ENCODE measurements at places on chromosomes 12 and 14.

DNA sequence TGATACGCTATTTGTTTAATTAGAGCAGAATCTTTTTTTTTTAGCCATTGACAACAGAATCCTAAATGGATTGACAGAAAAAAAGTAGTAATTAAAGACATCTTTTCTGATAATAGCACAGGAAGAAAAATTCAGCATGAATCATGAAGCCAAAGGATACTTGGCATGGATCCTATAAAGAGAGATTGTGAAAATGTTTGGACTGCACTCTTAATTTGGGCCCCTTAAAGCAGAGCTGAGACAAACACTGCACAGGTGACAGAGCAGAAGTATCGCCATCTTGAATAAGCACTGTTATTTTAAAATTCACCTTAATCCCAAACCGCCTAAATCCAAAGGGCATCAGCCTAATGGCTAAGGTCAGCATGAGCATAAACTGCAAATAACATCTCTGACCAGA is 48.8 kb upstream of the SEL1L start:
- H3K27me3 ChIP-seq: peaks cover 32% of the 10 kb centered on the region
- H3K36me3 ChIP-seq: no peaks in the 10 kb centered on the region
- no peak for DNase-seq
- H3K4me3 ChIP-seq: no peak overlapping the region
- H3K27ac ChIP-seq: no peak overlapping the region

GRCh38 chr12:44379831-44380230 is 496.3 kb downstream of the NELL2 start:
- peaks cover 1% of the 10 kb centered on the region for H3K36me3 ChIP-seq
- H3K4me3 ChIP-seq: no peak overlapping the region
- H3K27me3 ChIP-seq: no peaks in the 10 kb centered on the region
- no peaks in the 10 kb centered on the region for H3K4me1 ChIP-seq
- no peak overlapping the region for H3K27ac ChIP-seq

DNA sequence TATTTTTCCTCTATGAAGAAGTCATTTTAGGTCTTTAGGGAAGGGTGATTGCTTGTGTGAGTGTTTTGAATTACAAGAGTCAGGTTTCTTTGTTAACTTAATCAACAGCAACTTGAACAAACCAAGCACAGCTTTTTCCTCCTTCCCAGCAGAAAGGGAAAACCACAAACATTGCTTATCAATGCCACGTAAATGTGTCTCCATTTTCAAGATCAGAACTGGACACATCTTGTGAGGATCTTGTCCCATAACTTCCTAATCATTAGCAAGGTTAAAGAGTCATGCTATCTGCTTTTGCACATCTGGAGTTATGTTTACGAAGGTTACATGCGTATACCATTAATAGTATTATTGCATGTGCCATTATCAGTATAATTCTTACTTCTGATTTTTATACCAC is 248.0 kb upstream of the FLRT2 start:
- H3K27ac ChIP-seq: no peak overlapping the region
- no peak for DNase-seq
- no peaks in the 10 kb centered on the region for H3K4me1 ChIP-seq
- no peak overlapping the region for H3K4me3 ChIP-seq

DNA sequence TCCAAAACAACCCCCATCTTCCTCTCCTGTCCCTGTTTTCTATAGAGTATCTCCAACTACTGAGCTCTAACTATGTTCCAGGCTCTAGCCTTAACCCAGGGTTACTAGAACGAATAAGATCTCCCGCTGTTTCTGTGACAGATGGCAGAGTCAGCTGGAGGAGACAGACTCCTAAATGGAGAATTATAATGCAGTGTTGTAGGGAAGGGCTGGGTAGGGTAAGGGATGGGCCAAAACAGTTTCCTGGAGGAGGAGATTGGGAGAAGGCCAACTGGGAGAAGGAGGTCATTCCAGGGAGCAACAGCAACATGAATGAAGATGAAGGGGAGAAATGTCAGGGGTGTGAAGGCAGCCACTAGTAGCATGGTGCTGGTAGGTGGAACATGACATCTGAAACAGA is 73.4 kb upstream of the ANO4 start:
- DNase-seq: no peak
- no peak overlapping the region for H3K27ac ChIP-seq
- no peak overlapping the region for H3K4me3 ChIP-seq
- peaks cover 30% of the 10 kb centered on the region for H3K27me3 ChIP-seq
- no peaks in the 10 kb centered on the region for H3K36me3 ChIP-seq

DNA sequence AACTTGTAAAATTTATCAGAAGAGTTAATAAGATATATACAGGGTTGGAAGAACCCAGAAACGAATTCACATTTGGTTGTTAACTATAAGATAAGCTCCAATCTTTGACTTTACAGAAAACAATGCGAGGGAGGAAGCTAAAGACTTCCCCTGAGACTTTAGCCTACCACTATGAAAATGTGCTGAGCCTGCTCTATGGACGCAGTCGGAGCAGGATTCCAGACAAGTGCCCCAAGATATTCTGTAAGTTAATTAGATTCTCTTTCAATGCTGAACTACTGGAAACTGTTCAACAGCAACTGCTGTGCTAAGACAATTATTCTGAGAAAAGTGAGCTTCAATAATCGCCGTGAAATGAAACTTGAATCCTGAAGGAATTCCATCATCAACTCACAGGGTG is 8.3 kb upstream of the LRRC10 start:
- H3K36me3 ChIP-seq: no peaks in the 10 kb centered on the region
- no peak overlapping the region for H3K4me3 ChIP-seq
- H3K27ac ChIP-seq: no peak overlapping the region

DNA sequence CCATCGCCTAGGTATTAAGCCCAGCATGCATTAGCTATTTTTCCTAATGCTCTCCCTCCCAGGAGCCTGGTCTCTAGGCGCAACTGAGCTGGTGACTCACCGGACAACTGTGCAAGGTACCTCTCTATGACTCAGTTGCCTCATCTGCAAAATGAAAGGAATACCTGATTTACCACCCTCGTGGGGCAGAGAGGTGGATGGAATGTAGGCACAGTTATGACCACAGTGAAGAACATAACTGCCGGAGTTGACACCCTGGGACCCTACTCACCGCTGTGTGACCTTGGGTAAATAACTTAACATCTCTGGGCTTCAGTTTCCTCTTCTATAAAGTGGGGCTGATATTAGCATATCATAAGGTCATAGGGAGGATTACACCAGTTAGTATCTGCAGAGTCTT is 22.6 kb downstream of the BCL11B start:
- H3K36me3 ChIP-seq: peaks cover 79% of the 10 kb centered on the region
- no peak for DNase-seq
- peaks cover 81% of the 10 kb centered on the region for H3K4me1 ChIP-seq
- peak overlapping the region; percentile 97 for H3K27ac ChIP-seq
- no peaks in the 10 kb centered on the region for H3K27me3 ChIP-seq

DNA sequence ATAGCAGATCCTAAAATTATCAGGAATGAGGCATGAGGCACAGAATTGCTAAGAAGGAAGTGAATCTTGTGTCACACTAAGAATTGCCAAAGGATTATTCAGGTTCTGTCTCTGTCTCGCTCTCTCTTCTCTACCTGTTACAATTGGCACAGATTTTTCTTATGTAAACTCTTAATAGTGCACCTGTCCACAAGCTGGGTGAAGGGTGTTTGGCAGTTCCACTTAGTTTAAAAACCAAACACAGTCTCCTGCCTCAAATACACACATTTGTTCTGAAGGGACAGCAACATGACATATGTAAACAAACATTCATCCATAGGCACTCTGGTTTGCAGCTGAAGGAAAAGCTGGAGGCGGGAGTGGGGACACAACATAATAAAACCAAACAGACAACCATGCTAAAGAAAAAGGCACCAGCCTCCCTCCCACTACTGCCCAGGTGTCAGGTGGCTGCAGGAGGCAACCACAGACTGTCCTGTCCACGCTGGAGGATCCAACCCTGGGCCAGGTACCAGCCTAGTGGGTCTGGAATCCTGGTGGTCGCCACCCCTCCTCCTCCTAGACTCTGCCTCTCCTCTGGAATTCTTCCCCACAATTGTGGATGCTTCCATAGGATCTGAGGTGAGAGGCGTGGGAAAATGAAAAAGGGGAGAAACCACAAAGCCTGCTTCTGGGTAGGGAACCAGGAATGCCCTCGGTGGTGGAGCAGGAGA is 81.2 kb downstream of the TMEM260 start:
- H3K4me1 ChIP-seq: no peaks in the 10 kb centered on the region
- no peak overlapping the region for H3K4me3 ChIP-seq
- peaks cover 15% of the 10 kb centered on the region for H3K27me3 ChIP-seq
- DNase-seq: no peak
- H3K27ac ChIP-seq: no peak overlapping the region
- H3K36me3 ChIP-seq: peaks cover 3% of the 10 kb centered on the region

GRCh38 chr14:103370087-103370486 is 15.1 kb upstream of the MARK3 start:
- H3K27me3 ChIP-seq: peaks cover 15% of the 10 kb centered on the region
- no peak for DNase-seq
- H3K27ac ChIP-seq: no peak overlapping the region
- H3K36me3 ChIP-seq: peaks cover 2% of the 10 kb centered on the region
- no peaks in the 10 kb centered on the region for H3K4me1 ChIP-seq
- no peak overlapping the region for H3K4me3 ChIP-seq

DNA sequence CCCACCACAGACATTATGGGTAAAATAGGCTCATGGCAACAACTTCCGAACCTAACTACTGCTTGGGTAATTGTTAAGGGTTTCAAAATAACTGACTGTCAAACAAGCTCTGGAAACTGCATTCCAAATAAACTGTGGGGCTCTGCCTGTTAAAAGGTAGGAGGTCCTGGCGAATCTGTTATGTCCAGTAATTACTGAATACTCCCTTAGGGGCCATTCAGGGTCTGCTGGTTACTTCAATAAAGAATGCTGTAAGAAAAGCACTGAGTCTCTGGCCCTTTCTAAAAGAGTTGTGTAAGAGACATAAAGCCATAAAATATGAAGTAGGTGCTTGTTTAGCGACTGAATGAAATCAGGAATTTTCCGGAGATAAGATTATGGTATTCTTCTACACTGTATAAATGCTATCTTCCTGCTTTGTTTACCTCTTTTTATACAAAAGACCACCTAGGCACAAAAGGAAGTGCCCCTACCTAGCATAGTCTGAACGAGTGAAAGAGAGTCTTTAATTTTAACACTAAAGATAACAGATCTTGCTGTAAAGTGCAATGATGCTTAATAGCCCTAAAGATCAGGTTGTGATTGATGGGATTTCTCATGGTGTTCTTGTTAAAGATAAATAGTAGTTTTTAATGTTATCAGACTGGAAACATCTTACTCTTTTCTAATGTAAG is 127.8 kb downstream of the FBXL14 start:
- H3K36me3 ChIP-seq: peaks cover 8% of the 10 kb centered on the region
- no peak overlapping the region for H3K4me3 ChIP-seq
- no peaks in the 10 kb centered on the region for H3K27me3 ChIP-seq
- no peak for DNase-seq

DNA sequence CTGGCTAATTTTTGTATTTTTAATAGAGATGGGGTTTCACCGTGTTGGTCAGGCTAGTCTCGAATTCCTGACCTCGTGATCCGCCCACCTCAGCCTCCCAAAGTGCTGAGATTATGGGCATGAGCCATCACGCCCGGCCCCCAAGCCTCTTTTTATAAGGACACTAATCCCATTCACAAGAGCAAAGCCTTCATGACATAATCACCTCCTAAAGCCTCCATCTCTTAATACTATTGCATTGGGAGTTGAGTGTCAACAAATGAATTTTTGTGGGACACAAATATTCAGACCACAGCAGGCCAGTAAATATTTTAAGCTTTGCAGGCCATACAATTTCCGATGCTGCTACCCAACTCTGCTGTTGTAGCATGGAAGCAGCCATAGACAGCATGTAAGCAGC is 10.9 kb downstream of the RNF212B start:
- H3K27me3 ChIP-seq: peaks cover 43% of the 10 kb centered on the region
- no peaks in the 10 kb centered on the region for H3K4me1 ChIP-seq
- no peaks in the 10 kb centered on the region for H3K36me3 ChIP-seq

DNA sequence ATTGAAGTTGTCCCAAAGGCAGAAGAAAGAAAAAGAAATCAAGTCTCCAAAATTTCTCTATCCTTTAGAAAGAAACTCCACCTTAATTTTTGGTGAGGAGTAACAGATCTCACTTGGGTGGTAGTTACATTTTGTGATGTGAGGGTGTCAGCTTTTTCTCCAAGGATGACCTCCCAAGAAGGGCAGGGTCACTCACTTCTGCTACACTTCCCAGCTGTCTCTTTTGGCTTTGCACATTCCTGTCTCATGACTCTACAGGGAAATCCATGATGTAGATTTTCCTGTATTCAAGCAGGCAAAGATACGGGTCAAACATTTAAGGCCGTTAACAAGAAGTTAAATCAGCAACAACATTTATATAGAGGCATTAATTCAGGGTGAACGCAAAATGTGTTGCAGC is 1016.4 kb downstream of the NRXN3 start:
- H3K27ac ChIP-seq: no peak overlapping the region
- peaks cover 2% of the 10 kb centered on the region for H3K36me3 ChIP-seq
- no peak overlapping the region for H3K4me3 ChIP-seq
- no peak for DNase-seq
- H3K27me3 ChIP-seq: no peaks in the 10 kb centered on the region

DNA sequence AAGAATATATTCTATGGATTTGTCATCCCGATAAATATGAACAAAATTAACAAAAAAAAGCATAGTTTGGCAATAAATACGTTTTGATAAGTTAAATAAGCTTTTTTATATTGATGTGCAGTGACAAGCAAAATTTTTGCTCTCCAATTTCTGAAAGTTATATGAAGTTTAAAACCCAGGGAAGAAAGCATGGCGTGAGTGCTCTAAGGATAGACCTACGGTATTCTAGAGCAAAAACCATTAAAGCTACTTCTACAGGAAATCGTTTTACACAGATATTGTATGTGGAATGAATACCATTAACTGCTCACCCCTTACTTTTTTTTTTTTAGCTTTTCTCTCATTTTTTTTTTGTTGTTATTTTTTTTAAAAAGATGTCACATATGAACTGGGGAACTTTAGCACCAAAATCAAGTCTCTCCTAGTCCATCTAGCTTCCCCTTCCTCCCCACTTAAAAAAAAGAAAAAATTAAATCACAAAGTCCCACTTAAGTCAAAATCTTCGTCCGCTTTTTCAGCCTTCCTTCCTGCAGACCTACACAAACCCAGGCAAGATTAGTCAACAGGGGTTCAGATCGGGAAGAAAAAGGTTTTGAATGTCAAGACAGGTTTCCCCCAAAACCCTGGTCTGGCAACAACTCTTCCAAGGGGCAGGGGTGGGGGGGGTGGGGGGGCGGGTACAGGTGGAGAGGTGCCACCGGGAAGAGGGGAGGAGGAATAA is 4.4 kb downstream of the ZFP36L1 start:
- peak overlapping the region; percentile 99 for H3K27ac ChIP-seq
- DNase-seq: no peak
- H3K36me3 ChIP-seq: peaks cover 65% of the 10 kb centered on the region

DNA sequence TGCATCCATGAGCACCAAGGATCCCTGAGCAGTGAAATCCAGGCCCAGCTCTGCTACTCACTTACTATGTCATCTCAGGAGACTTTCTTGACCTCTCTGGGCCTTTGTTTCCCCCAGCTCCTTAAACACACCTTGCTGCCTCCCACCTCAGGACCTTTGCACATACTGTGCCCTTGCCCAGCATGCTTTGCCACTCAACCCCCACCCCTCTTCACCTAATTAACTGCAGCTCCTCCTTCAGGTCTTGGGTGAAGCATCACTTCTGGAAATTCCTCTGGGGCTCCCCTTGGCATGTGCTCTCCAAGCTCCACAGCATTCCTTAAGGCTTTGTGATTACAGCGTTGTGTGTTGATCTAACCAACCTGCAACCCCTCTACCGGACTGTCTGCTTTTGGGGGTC is 15.9 kb downstream of the WSCD2 start:
- no peak overlapping the region for H3K27ac ChIP-seq
- H3K36me3 ChIP-seq: peaks cover 2% of the 10 kb centered on the region
- DNase-seq: no peak
- H3K4me1 ChIP-seq: no peaks in the 10 kb centered on the region

- no peak for DNase-seq
- H3K4me1 ChIP-seq: peaks cover 31% of the 10 kb centered on the region
- H3K27me3 ChIP-seq: no peaks in the 10 kb centered on the region
- H3K36me3 ChIP-seq: no peaks in the 10 kb centered on the region
- no peak overlapping the region for H3K27ac ChIP-seq
Observed at GRCh38 chr14:71341156-71341555, 433.9 kb downstream of the PCNX1 start.

Data from central memory CD8-positive, alpha-beta T cell (primary cell).